ENCODE measurements at places on chromosomes 1 and 21.

GRCh38 chr21:41399246-41399800 lies 26.7 kb upstream of the MX1 start:
- no peak for DNase-seq

- no peak for DNase-seq
Observed at GRCh38 chr1:47849005-47849521, 148.1 kb downstream of the TRABD2B start.

DNA sequence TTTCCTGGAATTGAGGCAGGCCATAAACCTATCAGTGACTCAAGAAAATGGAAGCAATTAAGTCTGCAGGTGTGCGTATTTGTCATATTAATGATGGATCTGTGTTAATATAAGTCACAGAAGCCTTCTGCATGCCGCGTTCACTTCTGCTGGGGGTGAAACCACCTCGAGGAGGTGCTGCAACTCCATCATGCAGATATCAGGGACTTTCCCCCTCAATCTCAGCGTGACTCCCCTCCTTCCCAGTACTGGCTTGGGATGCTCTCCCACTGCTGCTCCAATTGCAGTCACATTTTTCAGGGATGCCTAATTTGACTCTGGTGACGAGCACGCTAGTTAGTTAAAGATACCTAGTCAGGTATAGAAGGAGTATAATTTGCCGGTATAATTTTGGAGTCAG lies 87.5 kb downstream of the ASTN1 start:
- DNase-seq: no peak

DNA sequence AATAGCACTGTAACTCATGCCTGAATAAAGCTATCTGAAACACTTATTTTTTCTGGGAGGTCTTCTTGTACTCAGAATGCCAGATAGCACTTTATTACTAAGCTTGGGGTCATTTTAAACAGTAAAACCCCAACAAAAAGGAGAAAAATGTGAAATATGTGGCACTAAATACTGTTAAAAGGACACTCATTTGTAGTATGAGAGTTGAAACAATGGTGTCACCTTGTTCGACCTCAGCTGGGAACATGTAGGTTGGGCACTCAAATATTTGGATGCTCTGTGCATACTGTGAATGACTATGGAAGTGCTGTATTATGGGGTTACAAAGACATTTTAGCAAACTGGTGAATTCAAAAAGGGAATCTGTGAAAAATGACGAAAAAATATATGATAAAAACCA lies 53.9 kb downstream of the SELENOF start:
- DNase-seq: no peak

GRCh38 chr1:36955016-36955415 lies 79.3 kb downstream of the GRIK3 start:
- no peak for DNase-seq

DNA sequence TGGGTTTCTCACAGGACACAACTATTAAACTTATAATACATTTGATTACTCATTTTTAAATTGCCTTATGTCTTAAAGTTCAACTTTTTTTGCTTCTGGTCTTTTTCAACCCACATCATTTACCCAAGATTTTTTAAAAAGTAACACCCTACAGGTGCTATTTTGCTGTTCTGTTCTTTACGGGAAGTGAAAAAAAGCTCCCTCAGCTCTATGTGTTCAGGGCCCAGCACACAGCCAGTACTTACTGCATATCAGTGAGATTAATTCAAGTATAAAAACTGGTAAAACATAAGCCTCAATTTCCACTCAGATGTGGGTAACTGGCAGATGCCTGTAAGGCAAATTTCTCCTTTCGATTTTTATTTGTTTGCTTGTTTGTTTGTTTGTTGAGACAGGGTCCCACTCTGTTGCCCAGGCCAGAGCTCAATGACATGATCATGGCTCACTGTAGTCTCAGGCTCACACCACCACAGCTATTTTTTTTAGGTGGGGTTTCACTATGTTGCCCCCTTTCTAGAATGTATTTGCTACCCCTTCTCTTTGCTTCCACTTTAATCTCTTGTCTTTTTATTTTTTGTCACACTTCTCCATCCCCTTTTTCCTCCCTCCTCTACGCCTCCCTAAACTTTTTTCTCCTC lies 20.3 kb downstream of the RNASEL start:
- no peak for DNase-seq

- no peak for DNase-seq
Observed at GRCh38 chr1:16204634-16205333, 7.7 kb downstream of the ARHGEF19 start.

DNA sequence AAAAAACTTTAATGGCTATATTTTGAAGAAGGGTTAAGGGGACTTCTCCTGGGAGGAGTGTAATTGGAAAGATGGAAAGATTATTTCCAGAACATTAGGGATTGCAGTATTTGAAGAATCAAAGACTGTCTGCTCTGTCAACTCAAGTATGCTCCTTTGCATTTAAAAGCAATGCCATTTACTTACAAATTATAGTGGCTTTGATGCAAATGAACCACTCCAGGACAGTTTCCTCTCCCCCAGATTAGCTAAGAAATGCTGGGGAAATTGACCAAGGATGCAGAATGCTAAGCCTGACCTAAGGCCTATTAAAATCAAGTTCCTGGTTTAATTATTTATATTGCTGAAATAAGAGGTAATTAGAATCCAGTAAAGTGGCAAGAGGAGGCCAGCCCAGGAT lies 110.5 kb upstream of the CAMK1G start:
- DNase-seq: no peak

DNA sequence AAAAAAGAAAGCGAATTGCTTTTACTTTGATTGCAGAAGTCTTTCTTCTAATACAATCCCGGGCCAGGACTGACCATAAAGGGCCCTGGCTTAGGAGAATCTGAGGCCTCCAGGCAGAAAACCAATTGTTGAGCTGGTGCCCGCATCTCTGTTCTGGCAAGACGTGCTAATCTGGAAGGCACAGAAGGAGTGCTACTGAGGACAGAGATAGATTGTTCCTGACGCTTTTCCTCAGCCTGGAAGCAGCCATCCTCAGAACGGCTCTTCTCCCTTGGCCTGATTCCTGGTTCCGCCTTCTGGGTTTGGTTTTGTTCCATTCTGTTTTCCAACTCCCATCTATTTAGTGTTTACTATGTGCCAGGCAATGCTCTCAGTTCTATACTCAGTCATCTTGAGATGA lies 44.8 kb upstream of the SPOCD1 start:
- no peak for DNase-seq

GRCh38 chr1:18869847-18870594 lies 10.6 kb upstream of the TAS1R2 start:
- DNase-seq: no peak

DNA sequence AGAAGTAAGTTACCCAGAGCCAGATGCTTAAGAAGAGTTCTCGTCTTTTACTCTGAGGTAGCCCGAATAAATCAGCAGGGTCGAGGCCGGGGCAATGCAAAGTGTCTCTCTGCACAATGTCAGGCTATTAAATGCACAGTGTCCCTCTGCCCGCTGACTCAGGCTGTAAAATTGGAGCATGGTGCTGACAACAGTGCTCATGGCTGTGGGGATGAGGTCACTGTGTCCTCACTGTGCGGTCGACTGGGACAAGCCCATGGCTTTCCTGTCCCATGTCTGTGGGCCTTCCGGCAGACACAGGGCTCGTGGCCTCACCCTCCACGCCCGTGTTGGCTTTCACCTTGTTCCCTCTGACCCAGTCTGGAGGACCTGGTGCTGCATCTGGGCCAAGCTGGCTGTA lies 14.6 kb upstream of the SLC2A1 start:
- no peak for DNase-seq

GRCh38 chr21:38990424-38990794 lies 184.7 kb downstream of the ETS2 start:
- no peak for DNase-seq

DNA sequence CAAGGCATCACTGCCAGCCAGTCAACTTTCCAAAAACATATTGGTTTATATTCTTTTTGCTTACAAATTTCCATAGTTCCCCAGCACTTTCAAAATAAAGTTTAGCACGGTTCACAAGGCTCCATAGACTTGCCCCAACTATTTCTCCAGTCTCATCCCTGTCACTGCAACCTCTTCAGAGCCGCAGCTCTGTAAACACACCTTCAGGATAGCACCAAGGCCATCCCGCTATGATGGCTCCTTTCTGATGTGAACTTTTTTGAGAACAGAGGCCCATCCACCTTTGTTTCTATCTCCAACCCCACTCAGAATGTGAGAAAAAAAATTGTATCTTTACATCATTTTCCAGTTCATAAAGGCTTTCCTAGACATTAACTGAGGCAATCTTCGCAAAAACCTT lies 26.3 kb downstream of the PGM1 start:
- no peak for DNase-seq

DNA sequence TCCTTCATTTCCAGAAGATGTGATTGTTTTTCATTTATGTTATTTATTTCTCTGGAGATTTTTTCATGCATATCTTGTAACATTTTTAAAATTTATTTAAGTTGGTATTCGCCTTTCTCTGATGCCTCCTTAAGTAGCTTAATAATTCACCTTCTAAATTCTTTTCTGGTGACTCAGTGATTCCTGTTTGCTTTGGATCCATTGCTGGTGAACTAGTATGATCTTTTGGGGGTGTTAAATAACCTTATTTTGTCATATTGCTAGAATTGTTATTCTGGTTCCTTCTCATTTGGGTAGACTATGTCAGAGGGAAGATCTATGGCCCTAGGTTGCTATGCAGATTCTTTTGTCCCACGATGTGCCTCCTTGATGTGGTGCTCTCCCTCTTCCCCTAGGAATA lies 1347.2 kb upstream of the B3GALT2 start:
- no peak for DNase-seq

GRCh38 chr21:46153247-46154154 lies 1.9 kb downstream of the FTCD start:
- no peak for DNase-seq

GRCh38 chr1:151990856-151991198 lies 2.8 kb downstream of the S100A10 start:
- DNase-seq: no peak

DNA sequence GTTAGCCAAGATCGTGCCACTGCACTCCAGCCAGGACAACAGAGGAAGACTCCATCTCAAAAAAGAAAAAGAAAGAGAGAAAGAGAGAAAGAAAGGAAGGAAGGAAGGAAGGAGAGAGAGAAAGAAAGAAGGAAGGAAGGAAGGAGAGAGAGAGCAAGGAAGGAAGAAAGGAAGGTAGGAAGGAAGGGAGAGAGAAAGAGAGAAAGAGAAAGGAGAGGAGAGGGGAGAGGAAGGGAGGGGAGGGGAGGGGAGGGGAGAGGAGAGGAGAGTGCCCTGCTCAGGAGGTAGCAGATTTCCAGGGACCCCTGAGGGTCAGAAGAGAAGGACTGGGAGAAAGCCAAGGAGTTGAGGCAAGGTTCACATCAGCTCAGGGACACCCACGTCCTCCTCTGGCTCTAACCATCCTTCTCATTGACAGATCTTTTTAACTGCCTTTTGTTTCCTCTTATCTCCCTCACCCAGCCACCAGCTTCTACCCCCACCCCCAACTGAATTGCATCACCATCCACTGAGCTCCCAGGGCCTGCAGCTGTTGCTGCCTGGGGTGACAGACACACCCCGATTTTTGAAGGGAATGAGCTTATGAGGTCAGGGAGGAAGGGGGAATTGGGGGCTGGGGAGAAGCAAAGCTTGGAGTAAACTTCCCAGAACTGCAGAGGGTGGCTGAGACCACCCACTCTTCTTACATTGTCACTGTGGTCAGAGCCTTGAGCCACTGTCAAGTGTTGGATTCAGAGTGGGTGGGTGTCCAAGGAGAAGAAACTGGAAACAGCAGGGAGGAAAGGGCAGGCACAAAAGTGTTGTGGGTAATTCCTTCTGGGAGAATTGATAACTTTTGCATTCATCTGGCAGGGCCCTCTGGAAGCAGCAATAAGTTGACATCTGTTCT lies 91.6 kb downstream of the GLUL start:
- no peak for DNase-seq

- no peak for DNase-seq
Observed at GRCh38 chr1:43849670-43850069, 83.9 kb upstream of the ARTN start.

- DNase-seq: peak; percentile 73
Observed at GRCh38 chr1:19341201-19342061, 29.3 kb downstream of the SLC66A1 start.

DNA sequence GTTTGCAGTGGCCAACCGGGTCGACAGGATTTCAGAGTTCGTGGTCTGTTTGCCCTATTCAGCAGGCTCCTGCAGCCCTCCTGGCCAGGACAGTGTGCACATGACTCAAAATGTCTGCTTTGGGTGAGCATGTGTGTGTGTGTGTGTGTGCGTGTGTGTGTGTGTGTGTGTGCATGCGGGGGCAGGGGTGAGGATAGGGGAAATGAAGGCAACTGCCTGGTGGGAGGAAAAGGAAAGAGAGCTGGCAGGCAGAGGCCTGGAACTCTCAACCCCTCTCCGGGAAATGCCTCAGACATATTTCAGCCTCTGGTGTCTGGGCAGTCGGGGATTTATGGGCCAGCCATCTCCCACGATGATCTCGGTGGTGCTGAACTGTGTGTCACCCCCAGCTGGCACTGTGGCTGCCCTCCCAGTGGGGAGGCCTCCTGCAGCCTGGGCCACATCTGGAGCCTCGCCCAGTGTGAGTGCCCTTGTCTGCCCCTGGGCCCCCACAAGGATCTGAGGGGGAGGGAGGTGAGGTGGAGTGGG lies 15.2 kb downstream of the CDCP2 start:
- DNase-seq: no peak

DNA sequence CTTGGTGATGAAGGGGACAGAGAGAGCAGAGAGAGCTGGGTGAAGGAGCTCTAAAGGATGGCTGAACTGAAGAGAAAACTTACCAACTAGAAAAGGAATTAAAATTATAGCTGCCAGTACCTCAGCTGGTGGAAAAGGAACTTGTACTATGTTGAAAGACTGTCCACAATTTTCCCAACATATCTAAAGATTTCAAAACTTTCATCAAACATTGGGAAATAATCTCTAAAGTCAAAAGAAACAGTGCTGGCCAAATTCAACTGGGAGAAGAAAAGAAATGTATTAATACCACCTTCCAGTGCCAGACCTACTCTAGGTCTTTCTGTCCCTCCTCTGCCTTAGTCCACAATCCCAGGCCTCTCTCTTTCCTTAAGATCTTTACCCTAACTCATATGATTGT lies 6.1 kb downstream of the SMG5 start:
- no peak for DNase-seq

GRCh38 chr1:117659550-117660270 lies 53.9 kb downstream of the TENT5C start:
- DNase-seq: no peak

- no peak for DNase-seq
Observed at GRCh38 chr1:44640200-44640853, 34.0 kb downstream of the TMEM53 start.

- no peak for DNase-seq
Observed at GRCh38 chr1:5597991-5598823, 394.0 kb downstream of the NPHP4 start.

DNA sequence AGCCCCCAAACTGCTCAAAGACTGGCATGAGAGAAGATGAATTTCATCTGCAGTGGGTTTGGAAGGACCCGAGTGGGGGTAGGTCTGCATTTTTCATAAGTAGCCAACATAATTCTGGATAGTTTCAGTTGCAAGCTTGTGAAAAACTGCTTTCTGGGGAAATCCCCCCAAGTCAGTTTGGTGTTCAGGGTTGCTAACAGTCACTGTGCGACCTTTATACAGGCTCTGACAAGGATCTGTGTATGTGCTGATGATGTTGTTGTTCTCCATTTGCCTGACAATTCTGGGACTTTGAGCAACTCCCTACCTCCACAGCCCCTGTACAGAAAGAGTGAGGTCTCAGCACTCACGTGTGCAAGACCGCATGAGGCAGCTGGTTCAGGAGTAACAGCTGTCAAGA lies 87.9 kb downstream of the SUSD4 start:
- no peak for DNase-seq
